Endothelial cell (in vitro differentiated cells): ENCODE measurements at places on chromosomes 7 and 10. TPM values are rescaled to one million over a fixed set of nuclear protein-coding genes. Genes with fewer than 3 reads are reported as not detected.

FAM237B gene
- total RNA-seq: not detected

DLX5 gene
- total RNA-seq: 0.18 TPM

CNNM1 gene
- 0.08 TPM for total RNA-seq

CPA4 gene
- not detected for total RNA-seq

CALHM3 gene
- total RNA-seq: not detected
